Calu3 (cell line): ENCODE measurements at places on chromosomes 1 and 21. TPM values are rescaled to one million over a fixed set of nuclear protein-coding genes. Genes with fewer than 3 reads are reported as not detected.

DNA sequence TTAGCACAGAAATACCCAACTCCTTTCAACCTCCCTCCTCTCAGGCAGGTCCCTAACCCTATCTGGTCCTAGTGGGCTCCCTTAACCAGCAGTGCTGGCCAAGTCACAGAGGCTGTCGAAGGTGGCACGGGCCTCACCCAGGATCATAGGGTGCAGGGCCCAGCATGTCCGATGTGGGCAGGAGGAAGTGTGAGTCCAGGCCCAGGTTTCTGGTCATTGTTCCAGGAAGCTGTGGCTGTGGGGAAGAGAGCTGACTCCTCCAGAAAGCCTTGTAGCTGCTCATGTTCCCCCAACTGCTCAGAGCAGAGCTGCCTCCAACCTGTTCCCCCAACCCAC is 2.4 kb downstream of the CCDC17 start:
- no peaks in the 10 kb centered on the region for H3K4me1 ChIP-seq
- H3K27ac ChIP-seq, result no peak overlapping the region
- DNase-seq, result no peak
- H3K27me3 ChIP-seq, result no peaks in the 10 kb centered on the region
- no peak overlapping the region for H3K4me3 ChIP-seq

Gene LY9
- not detected in 2 replicates for total RNA-seq

Gene DHRS3
- 173 and 239 TPM in 2 replicates for total RNA-seq

Gene RORC
- total RNA-seq, result 0.19 and 1.2 TPM in 2 replicates

GRCh38 chr1:8097077-8097799 is 71.1 kb upstream of the ERRFI1 start:
- peaks cover 56% of the 10 kb centered on the region for H3K4me1 ChIP-seq
- H3K27me3 ChIP-seq, result no peaks in the 10 kb centered on the region
- peak overlapping the region; percentile 91 for H3K27ac ChIP-seq

DNA sequence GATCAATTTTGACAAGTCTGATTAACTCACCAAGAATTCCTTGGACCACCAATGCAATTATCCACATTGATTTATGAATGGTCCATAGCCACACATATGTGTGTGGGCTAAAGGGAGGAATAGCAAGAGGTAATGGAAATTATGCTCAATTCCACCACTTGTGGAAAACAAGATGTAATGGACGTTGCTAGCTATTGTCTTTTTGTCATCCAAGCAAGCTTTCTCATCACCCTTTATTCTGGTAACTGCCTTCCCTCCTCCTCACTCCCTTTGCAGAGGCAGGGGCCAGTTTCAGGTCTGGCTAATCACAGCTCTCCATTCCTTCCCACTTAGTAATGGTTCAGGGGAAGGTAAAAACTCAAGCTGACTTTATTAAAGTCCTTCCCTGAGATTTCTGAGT is 24.7 kb upstream of the RAB3GAP2 start:
- peaks cover 10% of the 10 kb centered on the region for H3K4me1 ChIP-seq
- H3K27ac ChIP-seq, result no peak overlapping the region
- DNase-seq, result no peak
- H3K36me3 ChIP-seq, result no peaks in the 10 kb centered on the region

Gene ALG14
- 5.8 and 7.0 TPM in 2 replicates for total RNA-seq

Gene RIPPLY3
- total RNA-seq, result 0.17 and 0.40 TPM in 2 replicates

DNA sequence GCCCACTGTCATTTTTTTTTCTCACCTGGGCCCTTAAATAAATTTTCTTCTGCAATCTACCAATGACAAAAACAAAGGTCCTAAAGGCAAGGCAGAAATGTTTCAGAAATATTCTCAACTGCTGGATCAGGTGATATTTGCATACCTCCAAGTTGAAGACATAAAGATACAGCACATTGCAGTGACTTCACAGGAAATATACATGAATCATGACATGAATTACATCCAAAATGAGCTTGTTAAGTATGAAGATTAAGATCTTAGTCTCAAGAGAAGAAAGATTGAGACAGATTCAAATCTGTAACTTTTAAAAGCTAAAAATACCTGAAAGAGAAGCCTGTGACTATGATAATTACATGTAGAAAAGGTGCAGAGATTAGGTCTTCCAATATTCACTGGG is 207.8 kb downstream of the SIPA1L2 start:
- H3K36me3 ChIP-seq, result no peaks in the 10 kb centered on the region
- no peak for DNase-seq
- H3K4me1 ChIP-seq, result no peaks in the 10 kb centered on the region

DNA sequence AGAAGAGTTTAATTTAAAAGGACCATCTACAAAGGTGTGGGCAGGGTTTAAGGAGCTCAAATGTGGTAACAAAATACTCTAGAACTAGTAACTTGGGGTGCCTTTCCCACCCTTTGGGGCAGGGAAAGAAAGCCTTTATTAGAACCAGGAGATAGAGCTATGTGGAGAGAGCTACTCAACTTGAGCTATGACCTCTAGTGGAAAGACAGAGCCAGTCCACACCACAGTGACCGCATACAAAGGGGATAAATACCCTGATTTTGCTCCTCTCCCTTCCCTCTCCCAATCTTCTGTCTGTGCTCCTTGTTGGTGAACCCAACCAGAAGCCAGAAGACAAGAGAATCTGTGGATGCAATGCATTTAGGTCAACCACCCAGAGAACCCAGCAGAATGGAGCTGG is 54.4 kb upstream of the JAK1 start:
- H3K27me3 ChIP-seq, result no peaks in the 10 kb centered on the region
- H3K36me3 ChIP-seq, result no peaks in the 10 kb centered on the region
- DNase-seq, result no peak
- no peaks in the 10 kb centered on the region for H3K4me1 ChIP-seq

Gene ZNF692
- 61.4 and 61.5 TPM in 2 replicates for total RNA-seq

DNA sequence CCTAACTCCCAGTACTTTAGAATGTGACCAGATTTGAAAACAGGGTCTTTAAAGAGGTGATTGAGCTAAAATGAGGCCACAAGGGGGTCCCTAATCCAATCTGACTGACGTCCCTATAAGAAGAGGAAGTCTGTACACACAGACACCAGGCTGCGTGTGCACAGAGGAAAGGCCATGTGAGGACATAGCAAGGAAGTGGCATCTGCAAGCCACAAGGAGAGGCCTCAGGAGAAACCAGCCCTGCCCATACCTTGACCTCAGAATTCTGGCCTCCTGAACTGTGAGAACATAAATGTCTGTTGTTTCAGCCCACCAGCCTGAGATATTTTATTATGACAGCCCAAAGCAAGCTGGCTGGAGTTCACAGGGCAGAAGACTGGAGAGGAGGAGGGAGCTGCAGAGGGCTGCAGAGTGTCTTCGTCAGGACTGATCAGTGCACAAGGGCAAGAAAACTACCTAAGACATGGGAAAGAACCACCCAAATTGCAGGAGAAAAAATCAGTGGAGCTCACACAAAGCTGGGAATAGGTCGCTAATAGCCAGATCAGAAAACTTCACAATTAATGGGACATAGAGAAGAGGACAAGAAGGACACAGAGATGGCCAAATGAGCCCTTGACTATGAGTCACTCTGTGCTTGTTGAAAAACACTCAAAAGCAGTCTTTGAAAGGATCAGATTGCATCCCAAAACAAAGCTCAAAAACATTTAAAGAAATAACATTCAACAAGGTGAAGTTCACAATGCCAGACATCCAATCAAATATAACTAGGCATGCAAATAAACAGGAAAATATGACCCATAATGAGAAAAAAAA is 14.1 kb upstream of the WNT9A start:
- no peaks in the 10 kb centered on the region for H3K4me1 ChIP-seq
- H3K27ac ChIP-seq, result no peak overlapping the region
- H3K4me3 ChIP-seq, result no peak overlapping the region
- no peak for DNase-seq

Gene SMPDL3B
- total RNA-seq, result 9.7 and 13.0 TPM in 2 replicates

GRCh38 chr1:50750021-50750619 is 209.9 kb downstream of the FAF1 start:
- DNase-seq, result peak; percentile 44
- no peak overlapping the region for H3K27ac ChIP-seq
- peaks cover 7% of the 10 kb centered on the region for H3K4me1 ChIP-seq
- no peaks in the 10 kb centered on the region for H3K27me3 ChIP-seq
- peaks cover 6% of the 10 kb centered on the region for H3K36me3 ChIP-seq
